ENCODE measurements at places on chromosomes 11 and 22. TPM values are rescaled to one million over a fixed set of nuclear protein-coding genes. Genes with fewer than 3 reads are reported as not detected.

ACR gene
- not detected for total RNA-seq

DNA sequence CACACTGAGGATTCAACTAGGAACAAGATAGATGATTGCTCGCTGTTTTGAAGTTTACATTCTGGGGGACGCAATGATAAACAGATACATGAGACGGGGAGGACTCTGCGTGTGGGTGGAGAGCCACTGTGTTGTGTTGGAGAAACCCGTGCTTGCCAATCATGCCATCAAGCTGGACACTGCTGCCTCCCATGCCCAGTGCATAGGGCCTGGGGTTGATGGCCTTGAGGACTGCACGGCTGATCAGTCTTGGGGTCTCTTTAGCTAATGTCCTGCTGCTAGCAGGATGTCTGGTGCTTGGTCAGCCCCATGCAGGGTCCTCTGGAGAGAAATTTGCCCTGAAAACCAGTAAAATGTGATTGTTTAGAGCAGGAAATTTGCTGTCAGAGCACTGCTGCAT, 221.2 kb upstream of the B3GAT1 start:
- H3K4me1 ChIP-seq = no peaks in the 10 kb centered on the region
- no peak overlapping the region for H3K27ac ChIP-seq
- H3K27me3 ChIP-seq = no peaks in the 10 kb centered on the region
- no peak for DNase-seq
- H3K36me3 ChIP-seq = no peaks in the 10 kb centered on the region

DNA sequence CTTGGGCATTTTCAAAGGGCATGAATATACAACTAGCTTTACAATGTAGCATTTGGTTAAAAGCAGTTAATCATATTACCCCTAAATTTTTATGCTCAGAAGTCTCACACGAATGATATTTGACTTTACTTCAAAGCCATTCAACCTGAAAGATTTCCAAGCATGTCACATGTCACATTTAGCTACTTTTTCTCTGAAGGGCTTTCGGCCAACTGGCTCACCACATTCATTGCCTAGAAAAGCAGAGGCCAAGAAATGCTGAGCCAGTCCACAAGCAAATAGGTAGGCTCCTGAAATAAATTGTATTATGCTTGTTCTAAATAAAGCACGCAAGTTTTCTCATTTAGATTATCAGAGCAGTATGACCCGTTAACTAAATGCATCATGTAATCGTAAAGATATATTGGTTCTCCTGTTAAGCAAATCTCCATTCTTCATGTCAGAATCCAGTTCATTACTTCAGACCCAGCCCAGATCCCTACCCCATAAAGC, 30.6 kb downstream of the PAX6 start:
- H3K4me1 ChIP-seq = no peaks in the 10 kb centered on the region
- H3K36me3 ChIP-seq = no peaks in the 10 kb centered on the region
- H3K27ac ChIP-seq = no peak overlapping the region

DNA sequence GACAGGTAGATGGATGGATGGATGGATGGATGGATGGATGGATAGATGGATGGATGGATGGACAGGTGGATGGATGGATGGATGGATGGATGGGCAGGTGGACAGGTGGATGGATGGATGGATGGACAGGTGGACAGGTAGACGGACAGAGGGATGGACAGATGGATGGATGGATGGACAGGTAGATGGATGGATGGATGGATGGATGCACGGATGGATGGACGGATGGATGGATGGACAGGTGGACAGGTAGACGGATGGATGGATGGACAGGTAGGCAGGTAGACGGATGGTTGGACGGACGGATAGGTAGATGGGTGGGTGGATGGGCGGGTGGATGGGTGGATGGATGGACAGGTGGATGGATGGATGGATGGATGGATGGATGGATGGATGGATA, 24.3 kb downstream of the PDGFB start:
- H3K27ac ChIP-seq = no peak overlapping the region
- peaks cover 12% of the 10 kb centered on the region for H3K36me3 ChIP-seq
- H3K4me3 ChIP-seq = no peak overlapping the region
- no peaks in the 10 kb centered on the region for H3K27me3 ChIP-seq

DNA sequence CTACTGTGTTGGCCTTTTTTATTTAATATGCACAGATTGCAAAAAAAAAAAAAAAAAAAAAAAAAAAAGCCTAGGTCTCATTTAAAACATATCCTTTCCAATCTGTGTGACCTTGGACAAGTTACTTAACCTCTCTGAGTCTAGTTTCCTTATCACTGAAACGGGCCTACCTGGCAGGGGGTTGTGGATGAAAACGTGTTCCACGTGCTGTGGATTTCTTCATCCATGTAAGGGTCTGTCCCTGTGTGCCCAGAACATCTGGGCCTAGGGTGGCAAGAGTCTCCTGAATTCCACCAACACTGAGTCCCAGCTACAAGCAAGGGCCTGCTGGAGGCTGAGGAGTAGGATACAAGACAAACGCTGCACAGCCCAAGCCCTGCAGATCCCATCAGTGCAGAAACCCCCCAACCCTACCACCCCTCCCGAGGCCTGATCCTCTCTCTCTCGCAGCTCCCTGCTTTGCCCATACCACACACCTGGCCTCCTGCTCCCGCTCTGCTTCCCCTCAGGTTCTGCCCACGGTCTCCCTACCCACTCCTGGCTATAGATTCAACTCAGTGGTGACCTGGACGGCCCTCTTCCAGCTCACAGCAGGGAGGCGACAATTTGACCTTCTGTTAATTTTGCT, 4.7 kb upstream of the GNAZ start:
- H3K36me3 ChIP-seq = no peaks in the 10 kb centered on the region
- no peak overlapping the region for H3K27ac ChIP-seq
- H3K27me3 ChIP-seq = no peaks in the 10 kb centered on the region
- DNase-seq = no peak
- no peak overlapping the region for H3K4me3 ChIP-seq
